ENCODE measurements at places on chromosomes 11 and 22. TPM values are rescaled to one million over a fixed set of nuclear protein-coding genes. Genes with fewer than 3 reads are reported as not detected.
A peak's percentile ranks its signal among the peaks of the same experiment; 100 is the strongest.

DNA sequence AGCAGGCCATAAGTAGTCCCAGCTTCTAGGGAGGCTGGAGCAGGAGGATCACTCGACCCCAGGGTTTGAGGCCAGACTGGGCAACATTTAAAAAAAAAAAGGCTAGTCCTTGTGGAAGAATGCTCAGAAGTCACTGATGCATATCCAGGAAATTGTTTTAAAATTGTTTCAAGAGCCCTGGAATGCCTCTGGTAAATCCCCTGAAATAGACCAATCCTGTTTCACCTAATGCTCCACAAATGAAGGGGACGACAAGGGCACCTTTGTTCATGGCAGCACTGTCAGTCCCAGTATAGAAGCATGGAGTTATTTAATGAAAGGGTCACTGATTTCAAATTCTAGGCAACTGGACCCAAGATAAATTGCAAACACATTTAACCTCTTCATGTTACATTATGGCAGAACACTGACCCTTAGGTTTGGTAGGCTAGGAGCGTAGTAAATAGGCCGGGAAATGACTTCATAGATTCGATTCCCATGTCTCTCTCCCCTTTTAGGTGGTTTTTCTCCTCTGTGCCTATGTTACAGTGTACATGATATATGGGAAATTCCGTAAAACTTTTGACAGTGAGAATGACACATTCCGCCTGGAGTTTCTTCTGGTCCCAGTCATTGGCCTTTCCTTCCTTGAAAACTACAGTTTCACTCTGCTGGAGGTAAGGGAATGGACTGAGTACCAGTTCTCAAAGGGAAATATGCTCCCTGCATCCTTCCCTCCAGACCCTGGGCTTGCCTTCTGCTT lies 11.4 kb downstream of the KDELR3 start:
- no peak for DNase-seq

GRCh38 chr11:44661311-44661717 lies 65.4 kb upstream of the TSPAN18 start:
- peak; percentile 68 for DNase-seq

DNA sequence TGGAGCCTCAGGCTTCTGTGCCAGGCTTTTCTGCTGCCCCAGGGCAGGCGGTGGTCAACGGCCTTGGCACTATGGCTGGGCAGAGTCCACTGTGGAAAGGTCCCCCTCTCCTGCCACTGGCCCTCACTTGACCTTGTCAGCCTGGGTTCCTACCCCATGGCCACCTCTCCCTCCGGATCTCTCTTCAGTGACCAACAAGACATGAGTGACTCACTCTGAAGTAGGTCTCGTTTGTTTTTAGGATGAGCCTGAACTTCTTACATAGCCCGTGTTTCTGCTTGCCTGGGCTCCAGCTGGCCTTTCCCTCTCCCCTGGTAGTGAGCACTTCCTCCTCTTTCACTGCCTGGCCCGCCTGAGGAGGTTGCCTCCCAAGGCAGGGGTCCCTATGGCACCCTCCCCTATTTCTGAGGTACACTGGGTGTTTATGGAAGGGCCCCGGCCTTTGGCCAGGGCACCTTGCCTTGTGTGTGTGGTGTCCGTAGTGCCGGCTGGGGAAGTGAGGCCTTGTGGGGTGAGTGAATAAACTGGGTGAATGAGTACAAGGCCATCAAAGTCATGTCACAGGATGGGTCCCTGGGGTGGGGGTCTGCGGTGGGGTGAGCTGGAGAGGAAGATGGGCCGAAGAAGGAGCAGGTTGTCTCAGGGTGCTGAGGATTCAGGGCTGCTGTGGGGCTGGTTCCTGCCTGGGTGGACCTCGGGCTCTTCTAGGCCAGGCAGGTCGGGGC lies 5.0 kb downstream of the SHANK3 start:
- DNase-seq: no peak

DNA sequence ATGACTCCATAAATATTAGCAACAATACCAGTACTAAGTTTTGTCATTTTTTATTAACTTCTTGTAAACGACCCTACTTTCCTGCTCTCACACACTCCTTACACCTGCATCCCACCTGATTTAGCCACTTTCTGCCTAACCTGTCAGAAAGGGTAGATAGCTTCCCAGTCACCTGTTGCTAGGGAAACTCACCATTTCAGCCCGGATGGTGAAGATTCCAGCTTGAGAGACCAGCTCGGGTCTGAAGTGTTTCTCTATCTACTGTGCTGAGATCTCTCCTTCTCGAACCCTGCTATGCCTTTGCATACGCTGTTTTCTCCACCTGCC lies at the start of gene PARVG:
Gene PARVG, plus strand, starts transcription at position 220 of the 327 bp plus-strand sequence. CDS start 2,405 bp downstream, outside the sequence.
- no peak for DNase-seq

GRCh38 chr11:41119484-41119883 lies 340.0 kb downstream of the LRRC4C start:
- no peak for DNase-seq

DNA sequence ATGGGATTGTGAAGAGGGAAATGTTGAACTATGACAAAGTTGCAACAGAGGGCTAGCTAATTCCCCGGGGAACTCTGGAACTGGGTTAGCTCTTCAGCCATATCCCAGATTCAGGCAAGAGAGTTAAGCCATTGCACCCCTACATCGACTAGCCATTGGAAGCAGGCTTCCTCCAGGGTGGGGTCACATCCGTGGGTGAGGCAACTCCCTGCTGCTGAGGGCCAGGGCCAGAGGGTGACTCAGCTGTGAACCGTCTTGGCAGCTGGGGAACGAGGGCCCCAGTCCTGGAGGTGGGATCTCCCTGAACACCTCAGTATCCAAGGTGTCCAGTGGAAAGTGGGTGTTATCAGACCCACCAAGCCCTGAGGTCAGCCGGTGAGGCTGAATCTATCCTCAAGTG lies 41.1 kb downstream of the RPS6KA4 start:
- DNase-seq: peak; percentile 71

GRCh38 chr22:44337678-44338004 lies 24.9 kb upstream of the SHISAL1 start:
- peak; percentile 63 for DNase-seq

The UBQLN3 gene
- polyA plus RNA-seq: 0.05 TPM

The TPBGL gene
- 0.05 TPM for polyA plus RNA-seq
